ENCODE measurements at places on chromosomes 2 and 18.
A peak's percentile ranks its signal among the peaks of the same experiment; 100 is the strongest.

DNA sequence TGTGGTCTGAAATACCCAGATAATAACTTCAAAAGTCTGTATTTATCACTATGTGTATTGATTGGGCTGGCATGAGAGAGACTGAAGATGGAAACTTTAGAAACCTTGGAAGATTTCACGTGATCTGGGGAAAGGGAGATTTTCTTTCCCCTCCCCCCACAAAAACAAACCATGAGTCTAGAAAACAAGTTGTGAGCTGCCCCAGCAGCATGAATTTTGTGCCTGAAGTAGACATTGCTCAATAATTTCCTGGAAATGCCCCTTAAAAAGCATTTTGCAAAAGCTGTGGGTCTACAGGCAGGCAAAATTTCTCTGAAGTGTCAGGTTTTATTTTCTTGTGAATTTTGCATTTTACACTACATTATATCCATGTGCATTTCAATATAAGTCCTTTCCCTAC lies 101.8 kb downstream of the ETAA1 start:
- DNase-seq = no peak

- no peak for DNase-seq
These were observed 9.5 kb upstream of the NAT8 start for GRCh38 chr2:73651591-73652230.

GRCh38 chr18:45090526-45091140 lies 409.9 kb downstream of the SETBP1 start:
- no peak for DNase-seq

GRCh38 chr2:69149631-69150215 lies 136.7 kb downstream of the ANTXR1 start:
- peak; percentile 23 for DNase-seq

GRCh38 chr2:237628247-237629187 lies 1.1 kb downstream of the LRRFIP1 start:
- no peak for DNase-seq

- DNase-seq = peak; percentile 63
These were observed 51.7 kb upstream of the ATP5MC3 start for GRCh38 chr2:175233135-175233719.

GRCh38 chr2:197997083-197997541 lies 192.7 kb downstream of the PLCL1 start:
- DNase-seq = no peak

DNA sequence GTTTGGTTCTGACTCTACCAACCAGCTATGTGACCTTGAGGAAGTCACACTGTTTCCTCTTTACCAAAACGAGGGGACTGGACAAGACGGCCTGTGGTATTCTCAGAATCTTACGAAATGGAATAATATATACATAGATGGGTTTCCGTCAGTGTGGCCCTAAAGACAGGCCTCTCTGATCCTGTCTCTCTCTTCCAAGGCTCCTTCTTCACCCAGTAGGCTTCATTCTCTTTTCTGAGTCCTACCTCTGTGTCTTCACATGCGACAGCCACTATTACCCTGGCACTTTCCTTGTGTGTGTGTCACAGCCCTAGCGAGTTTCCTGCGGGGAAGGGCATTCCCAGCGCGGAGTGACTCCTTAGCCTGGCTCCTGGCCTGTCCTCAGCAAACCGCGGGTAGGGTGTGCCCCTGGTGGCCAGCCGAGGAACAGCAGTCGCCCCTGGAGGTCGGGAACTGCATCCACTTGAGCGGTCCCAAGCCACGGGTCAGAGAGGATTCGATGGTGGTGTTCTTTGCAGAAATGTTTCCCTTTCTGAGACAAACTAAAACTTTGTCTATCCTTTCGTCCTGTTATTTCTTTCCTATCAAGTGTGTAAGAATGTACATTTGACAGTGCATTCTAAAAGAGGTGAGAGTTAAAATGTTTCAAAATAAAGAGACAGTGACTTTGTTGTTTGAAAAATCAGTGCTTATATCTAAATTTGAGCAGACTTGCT lies 63.3 kb downstream of the RAB31 start:
- DNase-seq = peak; percentile 74

- DNase-seq = no peak
These were observed 34.4 kb downstream of the PCARE start for GRCh38 chr2:29039718-29040480.

- DNase-seq = no peak
These were observed 158.6 kb downstream of the IRS1 start for GRCh38 chr2:226641008-226641407.

GRCh38 chr2:63993871-63994270 lies 25.4 kb downstream of the VPS54 start:
- no peak for DNase-seq

DNA sequence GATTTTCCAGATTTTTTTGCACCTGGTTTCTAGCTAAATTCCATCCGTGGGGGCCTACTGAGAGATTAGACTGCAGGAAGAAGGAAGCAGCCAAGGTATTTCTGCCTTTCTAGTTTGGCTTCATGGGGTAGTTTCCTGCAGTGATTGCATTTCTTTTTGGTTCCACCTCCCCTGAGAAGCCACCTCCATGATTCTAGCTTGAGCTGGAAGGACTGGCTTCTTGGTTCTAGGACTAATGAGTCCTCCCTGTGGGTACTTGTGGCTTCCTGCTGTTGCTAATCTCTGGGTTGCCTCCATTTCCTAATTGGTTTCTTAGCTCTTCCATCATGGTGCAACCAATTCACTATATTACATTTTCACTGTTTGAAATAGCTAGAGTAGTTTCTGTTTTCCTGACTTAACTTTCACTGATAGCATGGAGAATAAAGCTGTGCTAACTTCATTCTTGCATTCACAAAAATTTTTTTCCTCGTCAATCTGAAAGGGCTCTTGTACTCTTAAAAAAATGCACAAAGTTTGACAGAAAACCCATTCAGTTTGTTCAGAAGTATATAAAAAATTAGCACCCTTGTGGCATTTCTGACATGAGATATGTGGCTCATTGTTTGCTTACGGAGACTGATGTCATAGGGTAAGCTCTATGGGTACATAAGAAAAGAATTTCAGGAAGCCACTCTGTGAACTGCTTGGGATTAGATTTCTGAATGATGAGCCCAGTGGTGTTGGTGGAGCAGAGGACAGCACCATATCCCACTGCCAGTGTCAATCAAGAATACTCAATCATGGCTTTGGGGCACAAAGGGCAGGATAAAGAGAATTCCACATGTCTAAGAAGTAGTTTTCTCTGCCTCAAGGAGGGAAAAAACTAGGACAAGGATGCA lies 242.8 kb upstream of the RBMS1 start:
- no peak for DNase-seq

- no peak for DNase-seq
These were observed 2.9 kb upstream of the COQ10B start for GRCh38 chr2:197450465-197450864.

- DNase-seq = no peak
These were observed 116.7 kb downstream of the TNS1 start for GRCh38 chr2:217886091-217886490.

DNA sequence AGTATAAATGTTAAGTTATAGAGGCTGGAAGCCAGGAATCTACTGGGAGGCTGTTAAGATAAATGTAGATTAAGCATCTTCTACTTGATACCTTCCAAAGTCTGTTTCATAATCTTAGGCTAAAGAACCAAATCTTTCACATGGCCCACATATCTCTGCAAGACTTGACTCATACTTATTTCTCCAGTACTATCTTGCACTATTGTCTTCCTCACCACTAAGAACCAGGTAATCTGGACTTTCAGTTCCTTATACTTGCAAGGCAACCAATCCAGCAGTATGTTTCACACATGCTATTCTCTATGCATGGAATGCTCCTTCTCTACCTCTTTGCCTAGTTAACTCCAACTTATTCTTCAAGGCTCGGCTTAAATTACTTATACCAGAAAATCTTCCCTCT lies 62.2 kb downstream of the RBMS1 start:
- DNase-seq = no peak

GRCh38 chr2:233919938-233920337 lies 2.8 kb downstream of the TRPM8 start:
- DNase-seq = peak; percentile 66

- DNase-seq = peak; percentile 88
These were observed 2.8 kb downstream of the NPAS2 start for GRCh38 chr2:100822587-100823248.
